ENCODE measurements at places on chromosomes 1 and 21. TPM values are rescaled to one million over a fixed set of nuclear protein-coding genes. Genes with fewer than 3 reads are reported as not detected.

OR10K1 gene
- total RNA-seq = not detected

FMO2 gene
- not detected for total RNA-seq

PLXNA2 gene
- 5.1 TPM for total RNA-seq

SLC2A5 gene
- 0.87 TPM for total RNA-seq

DYRK3 gene
- 0.79 TPM for total RNA-seq

PIGR gene
- total RNA-seq = not detected

ABCB10 gene
- 20.1 TPM for total RNA-seq

RFX5 gene
- 72.2 TPM for total RNA-seq

ANKRD34A gene
- 0.22 TPM for total RNA-seq

LINGO4 gene
- total RNA-seq = not detected

SCMH1 gene
- total RNA-seq = 44.0 TPM

OR2T35 gene
- 2.4 TPM for total RNA-seq

SLC6A17 gene
- total RNA-seq = not detected

OR2M3 gene
- not detected for total RNA-seq

PLA2G2C gene
- total RNA-seq = not detected

LRRC53 gene
- not detected for total RNA-seq

TNFAIP8L2 gene
- total RNA-seq = not detected

NOTCH2NLA gene
- 37.7 TPM for total RNA-seq

UQCRH gene
- total RNA-seq = 344 TPM

MIS18A gene
- 3.6 TPM for total RNA-seq

FCGR3A gene
- not detected for total RNA-seq

CFHR4 gene
- not detected for total RNA-seq

CFHR3 gene
- not detected for total RNA-seq

PTGER3 gene
- total RNA-seq = 0.39 TPM

CFAP107 gene
- total RNA-seq = not detected

Measured in placental epithelial cell (primary cell).